ENCODE measurements at places on chromosomes 12 and 14. TPM values are rescaled to one million over a fixed set of nuclear protein-coding genes. Genes with fewer than 3 reads are reported as not detected.

FLRT2 gene
- total RNA-seq: 1.5 TPM

HOXC10 gene
- not detected for total RNA-seq

KRT80 gene
- total RNA-seq: not detected

DNA sequence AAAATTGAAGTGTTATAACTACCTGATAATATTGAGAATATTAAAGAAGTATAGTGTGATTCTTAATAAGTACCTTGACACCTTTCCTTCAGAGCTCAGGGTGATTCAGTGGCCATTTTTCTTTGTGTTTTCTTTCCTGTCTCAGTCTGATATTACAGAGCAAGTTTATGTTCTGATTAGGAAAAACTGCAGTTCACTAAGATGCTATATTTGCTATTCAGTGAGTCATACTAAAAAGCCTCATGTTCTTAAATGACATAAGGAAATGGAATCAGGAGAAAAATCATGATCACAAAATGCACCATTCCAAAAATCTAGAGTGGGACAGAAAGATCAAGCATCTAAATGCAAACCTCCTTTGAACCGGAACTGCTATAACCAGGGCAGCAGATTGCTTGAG is 390.6 kb upstream of the ATP2B1 start:
- H3K36me3 ChIP-seq: no peaks in the 10 kb centered on the region
- no peak overlapping the region for H3K4me3 ChIP-seq
- H3K27me3 ChIP-seq: no peaks in the 10 kb centered on the region
- H3K4me1 ChIP-seq: peaks cover 8% of the 10 kb centered on the region
- H3K27ac ChIP-seq: no peak overlapping the region

DNA sequence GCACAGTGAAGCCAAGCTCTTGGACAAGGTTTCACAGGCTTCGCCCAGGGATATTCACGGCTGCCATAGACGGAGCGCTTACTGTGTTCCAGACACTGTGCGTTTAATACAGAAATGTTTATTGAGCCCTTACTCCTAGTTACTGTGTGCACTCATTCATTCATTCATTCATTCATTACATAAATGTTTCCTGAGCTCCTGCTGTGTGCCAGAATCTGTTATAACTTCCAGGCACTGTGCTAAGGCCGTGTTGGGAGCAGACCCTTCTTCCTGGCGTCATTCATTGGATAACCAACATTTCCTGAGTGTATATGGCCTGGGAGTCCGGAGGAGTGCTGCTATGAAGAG is 760 bp upstream of the MED13L start:
- H3K4me3 ChIP-seq: peak overlapping the region; percentile 67
- no peak for DNase-seq
- peaks cover 11% of the 10 kb centered on the region for H3K36me3 ChIP-seq
- H3K27ac ChIP-seq: peak overlapping the region; percentile 68
- peaks cover 44% of the 10 kb centered on the region for H3K4me1 ChIP-seq

DNA sequence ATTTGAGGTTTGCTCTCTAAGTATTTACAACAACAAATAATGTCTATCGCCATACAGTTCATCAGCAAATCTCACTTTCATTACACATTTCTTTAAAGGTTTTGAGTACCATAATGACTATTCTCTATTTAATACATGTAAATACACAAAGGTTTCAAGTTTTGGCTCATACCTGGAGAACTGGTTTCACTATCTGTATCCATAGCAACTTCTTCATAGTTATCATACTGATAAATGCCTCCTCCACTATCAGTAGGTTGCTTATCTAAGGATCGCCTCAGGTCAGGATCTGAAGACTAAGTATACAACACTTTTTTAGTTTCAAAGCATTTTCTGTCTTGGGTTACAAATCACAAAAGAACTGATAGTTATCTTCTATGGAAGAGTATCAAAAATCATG is 21.4 kb downstream of the ZFC3H1 start:
- DNase-seq: no peak
- no peak overlapping the region for H3K27ac ChIP-seq
- H3K36me3 ChIP-seq: peaks cover 28% of the 10 kb centered on the region
- no peaks in the 10 kb centered on the region for H3K27me3 ChIP-seq
- no peak overlapping the region for H3K4me3 ChIP-seq

GRCh38 chr14:31781578-31781977 is 220.4 kb downstream of the NUBPL start:
- H3K27ac ChIP-seq: no peak overlapping the region
- H3K27me3 ChIP-seq: no peaks in the 10 kb centered on the region
- H3K4me3 ChIP-seq: no peak overlapping the region
- H3K4me1 ChIP-seq: no peaks in the 10 kb centered on the region
- no peak for DNase-seq

GRCh38 chr14:23877111-23877510 is 76.5 kb upstream of the DHRS4 start:
- no peak overlapping the region for H3K27ac ChIP-seq
- H3K4me3 ChIP-seq: no peak overlapping the region
- H3K4me1 ChIP-seq: no peaks in the 10 kb centered on the region
- peaks cover 26% of the 10 kb centered on the region for H3K27me3 ChIP-seq
- no peak for DNase-seq
- H3K36me3 ChIP-seq: no peaks in the 10 kb centered on the region

- no peak for DNase-seq
- H3K4me3 ChIP-seq: peak overlapping the region; percentile 34
- H3K36me3 ChIP-seq: no peaks in the 10 kb centered on the region
- peaks cover 36% of the 10 kb centered on the region for H3K4me1 ChIP-seq
- peak overlapping the region; percentile 66 for H3K27ac ChIP-seq
Observed at GRCh38 chr12:108724054-108724889, 7.0 kb downstream of the CORO1C start.

DNA sequence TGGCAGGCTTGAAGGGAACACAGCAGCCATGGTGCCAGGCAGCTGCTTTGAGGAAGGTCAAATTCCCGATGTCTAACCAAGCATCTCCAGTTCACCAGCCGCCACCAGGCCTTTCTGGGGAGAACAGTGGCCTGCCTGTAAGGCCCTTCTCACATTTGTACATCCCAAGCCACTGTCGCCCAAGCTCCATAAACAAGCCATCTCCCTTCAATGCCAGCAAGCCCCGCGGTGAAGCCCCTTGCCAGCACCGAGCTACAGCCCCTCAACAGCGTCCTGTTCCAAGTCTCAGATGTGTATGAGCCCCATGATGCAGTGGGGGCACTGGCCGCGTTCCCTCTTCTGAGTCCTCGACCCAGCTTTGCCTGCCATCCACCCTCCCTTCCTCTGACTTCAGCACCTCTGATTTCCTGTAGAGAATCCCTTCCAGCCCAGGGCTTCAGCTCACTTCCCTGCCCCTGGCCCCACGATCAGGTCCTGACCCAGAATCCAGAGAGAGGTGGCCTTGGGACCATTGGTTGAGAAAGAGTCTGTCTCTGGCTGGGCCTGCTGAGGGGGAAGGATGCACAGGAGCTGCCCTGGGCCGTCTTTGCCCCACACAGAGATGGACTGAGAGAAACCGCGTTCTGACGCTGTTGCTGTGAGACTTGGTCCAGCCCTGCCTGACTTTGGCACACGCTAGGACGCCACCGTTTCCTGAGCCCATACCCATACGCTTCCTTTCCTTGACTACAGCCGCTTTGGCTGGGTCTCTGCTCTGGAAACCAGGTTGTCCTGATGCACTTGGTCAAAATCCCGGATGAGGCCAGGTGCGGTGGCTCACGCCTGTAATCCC is 1.9 kb upstream of the MMP17 start:
- no peak overlapping the region for H3K4me3 ChIP-seq
- peaks cover 18% of the 10 kb centered on the region for H3K27me3 ChIP-seq
- no peak for DNase-seq
- peaks cover 7% of the 10 kb centered on the region for H3K4me1 ChIP-seq
- H3K27ac ChIP-seq: no peak overlapping the region

DNA sequence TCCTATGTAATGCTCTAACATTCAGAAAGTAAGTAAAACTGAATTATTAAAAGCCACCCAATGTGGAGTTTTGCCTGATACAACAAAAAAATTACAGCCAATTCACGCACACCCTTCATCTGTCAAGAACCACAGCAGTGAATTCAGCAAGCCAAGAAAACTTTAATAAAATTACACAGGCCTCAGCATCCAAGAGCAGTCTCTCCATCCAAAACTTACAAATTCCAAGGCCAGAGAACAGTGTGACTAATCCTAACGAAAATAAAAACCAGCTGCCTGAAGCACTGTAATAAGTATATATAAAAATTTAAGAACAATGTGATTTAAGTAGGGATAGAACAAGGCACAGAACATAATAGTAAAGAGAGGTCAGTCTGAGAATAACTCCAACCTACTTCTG is 54.2 kb downstream of the SIX6 start:
- no peak overlapping the region for H3K27ac ChIP-seq
- H3K4me1 ChIP-seq: no peaks in the 10 kb centered on the region
- no peaks in the 10 kb centered on the region for H3K36me3 ChIP-seq
- peaks cover 6% of the 10 kb centered on the region for H3K27me3 ChIP-seq
- H3K4me3 ChIP-seq: no peak overlapping the region

GRCh38 chr14:102831163-102831804 is 54.0 kb downstream of the TRAF3 start:
- peaks cover 7% of the 10 kb centered on the region for H3K4me1 ChIP-seq
- peaks cover 11% of the 10 kb centered on the region for H3K36me3 ChIP-seq
- H3K27me3 ChIP-seq: no peaks in the 10 kb centered on the region
- H3K4me3 ChIP-seq: no peak overlapping the region
- no peak for DNase-seq
- peak overlapping the region; percentile 16 for H3K27ac ChIP-seq

- H3K27me3 ChIP-seq: no peaks in the 10 kb centered on the region
- no peaks in the 10 kb centered on the region for H3K36me3 ChIP-seq
- H3K4me1 ChIP-seq: peaks cover 16% of the 10 kb centered on the region
- H3K4me3 ChIP-seq: no peak overlapping the region
- H3K27ac ChIP-seq: no peak overlapping the region
- DNase-seq: no peak
Observed at GRCh38 chr12:56010111-56010570, 10.7 kb upstream of the IKZF4 start.

DNA sequence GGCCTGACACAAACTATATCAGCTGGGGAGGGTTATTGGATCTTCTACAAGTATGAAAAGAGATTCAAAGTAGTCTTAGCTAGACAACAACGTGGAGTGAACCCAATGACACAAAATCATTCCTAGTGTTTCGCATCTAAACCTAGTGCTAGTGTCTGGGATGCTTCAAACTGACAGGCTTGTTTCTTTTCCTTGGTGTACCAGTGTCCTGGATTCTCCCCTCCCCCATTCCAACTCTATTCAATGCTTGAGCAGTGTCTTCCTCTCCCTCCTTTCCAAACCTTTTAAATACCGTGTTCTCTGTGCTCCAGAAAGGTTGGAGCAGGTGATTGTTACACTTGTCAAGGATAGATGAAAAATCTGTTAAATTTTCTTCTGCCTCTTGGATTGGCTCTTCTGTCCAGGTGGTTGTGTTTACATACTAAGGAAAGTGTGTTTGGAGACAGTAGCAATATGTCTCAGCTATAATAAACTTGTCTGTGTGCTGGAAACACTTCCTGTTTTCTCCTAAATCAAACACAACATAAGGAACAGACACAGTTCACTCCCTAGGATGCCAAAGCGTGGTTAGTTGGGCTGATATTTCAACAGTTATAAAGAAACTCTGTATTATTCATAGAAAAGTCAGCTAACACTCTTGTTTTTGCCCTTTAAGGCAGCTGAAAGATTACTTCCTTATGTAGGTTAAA is 14.4 kb upstream of the GUCY2C start:
- no peak for DNase-seq
- H3K36me3 ChIP-seq: no peaks in the 10 kb centered on the region
- H3K4me3 ChIP-seq: no peak overlapping the region
- no peak overlapping the region for H3K27ac ChIP-seq

DNA sequence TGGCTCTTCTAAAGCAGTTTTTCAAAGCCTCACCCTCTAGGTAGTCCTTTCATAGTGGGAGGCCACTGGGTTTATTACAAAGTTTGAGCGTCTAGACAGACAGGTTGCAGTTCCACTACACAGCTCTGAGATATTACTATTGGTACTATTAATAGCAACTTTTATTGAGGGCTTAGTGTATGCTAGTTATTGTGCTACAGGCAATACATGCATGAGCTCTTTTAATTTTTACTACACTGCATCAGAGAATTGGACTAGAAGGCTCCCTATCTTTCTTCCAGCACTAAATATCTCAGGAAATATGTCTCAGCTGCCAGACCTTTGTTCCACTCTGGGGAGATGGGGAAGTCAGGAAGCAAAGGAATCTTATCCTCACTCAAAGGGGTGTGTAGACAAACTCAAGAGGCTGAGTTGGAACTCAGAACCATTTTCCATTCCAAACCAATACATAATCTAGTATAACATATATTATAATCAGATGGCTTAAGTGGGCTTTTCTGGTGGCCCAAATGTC is 161.8 kb upstream of the SLC38A2 start:
- H3K4me1 ChIP-seq: peaks cover 14% of the 10 kb centered on the region
- no peak overlapping the region for H3K27ac ChIP-seq
- no peak for DNase-seq
- H3K4me3 ChIP-seq: no peak overlapping the region
- H3K27me3 ChIP-seq: no peaks in the 10 kb centered on the region
